Activated T-helper 2 cell treated with anti-CD3 and anti-CD28 coated beads, Interferon-gamma antibody, Interleukin-2, Interleukin-4, amounts not matched to agents 10 μg/mL and 5 μg/mL and 100 μg/mL, durations not matched to agents 14 hours and 24 hours and 36 hours (primary cell): ENCODE measurements at places on chromosomes 12 and 14.

- DNase-seq: no peak
Observed at GRCh38 chr14:92458136-92459029, 55.2 kb upstream of the RIN3 start.

DNA sequence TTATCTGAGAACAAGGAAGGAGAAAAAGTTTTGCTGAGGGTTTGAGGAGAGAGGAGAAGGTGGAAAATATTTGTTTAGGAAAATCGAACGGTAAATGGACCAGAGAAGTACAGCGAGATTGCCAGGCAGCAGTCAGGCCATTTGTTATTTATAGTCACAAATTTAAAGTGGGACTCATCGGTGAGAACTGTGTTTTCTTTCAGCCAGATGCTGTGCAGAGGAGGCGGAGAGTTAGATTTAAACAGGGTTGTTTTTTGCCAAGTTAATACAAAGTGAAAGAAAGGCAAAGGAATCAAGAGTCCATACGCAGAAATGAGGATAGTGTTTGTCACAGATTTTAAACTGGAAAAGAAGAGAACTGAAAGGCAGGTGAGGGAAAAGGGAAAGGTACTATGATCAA is 200.6 kb upstream of the CNOT2 start:
- no peak for DNase-seq

GRCh38 chr14:99872786-99873440 is 79.7 kb downstream of the EML1 start:
- DNase-seq: no peak

DNA sequence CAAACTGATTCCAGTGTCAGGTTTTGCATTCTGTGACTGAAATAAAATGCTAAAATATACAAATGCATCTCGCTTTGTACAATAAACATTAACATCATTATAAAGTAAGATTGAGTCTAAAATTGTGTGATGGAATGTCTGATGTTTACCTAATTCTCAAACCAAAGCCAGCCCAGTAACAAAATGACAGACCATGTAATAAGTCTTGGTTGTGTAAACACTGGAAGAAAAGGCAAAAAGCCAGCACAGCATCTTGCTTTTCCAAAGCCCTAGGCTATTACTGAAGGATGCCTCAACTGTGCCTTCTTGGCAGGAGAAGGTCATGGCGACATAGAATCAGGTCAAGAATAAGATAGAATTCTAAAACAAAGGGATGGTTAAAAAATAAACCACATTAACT is 169.6 kb downstream of the EGLN3 start:
- DNase-seq: no peak

DNA sequence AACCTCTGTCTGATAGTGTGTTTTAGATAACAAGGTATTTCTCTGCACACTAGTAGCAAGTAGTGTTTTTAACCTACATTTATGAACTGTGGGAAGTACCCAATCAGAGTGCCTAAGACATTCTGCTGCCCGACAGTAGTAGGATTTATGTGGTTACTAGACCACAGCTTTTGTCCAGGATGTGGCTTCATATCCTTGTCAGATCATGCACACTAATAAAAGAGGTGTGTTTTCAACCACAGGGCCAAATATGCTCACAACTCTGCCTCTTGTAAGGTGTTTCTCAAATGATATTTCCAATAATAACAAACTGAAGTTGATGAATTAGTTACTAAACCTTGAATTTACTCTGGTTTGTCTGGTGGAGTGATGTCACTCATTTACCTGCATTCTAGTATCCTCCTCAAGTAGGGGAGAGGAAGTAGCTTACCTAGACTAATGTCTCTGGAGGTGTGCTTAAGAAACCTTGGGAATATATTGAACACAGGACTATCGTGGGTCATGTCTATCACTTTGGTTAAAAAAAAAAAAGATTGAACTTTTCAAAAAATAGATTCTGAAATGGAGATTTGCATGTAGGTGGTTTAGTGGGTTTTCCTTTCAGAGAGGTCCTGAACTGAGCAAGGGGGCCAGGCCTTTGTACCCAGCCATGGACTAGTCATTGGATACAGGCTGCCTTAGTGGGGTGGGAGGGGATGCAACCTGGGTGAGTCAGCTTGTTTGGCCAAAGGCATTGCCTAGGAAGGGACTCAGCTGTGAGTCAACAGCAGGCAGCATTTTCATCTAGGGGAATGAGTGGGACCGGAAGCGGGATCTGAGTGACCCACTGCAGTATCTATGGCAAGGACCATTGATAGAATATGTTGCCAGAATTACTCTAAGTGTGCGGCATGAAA is 14.1 kb downstream of the FBXW8 start:
- DNase-seq: peak; percentile 66

DNA sequence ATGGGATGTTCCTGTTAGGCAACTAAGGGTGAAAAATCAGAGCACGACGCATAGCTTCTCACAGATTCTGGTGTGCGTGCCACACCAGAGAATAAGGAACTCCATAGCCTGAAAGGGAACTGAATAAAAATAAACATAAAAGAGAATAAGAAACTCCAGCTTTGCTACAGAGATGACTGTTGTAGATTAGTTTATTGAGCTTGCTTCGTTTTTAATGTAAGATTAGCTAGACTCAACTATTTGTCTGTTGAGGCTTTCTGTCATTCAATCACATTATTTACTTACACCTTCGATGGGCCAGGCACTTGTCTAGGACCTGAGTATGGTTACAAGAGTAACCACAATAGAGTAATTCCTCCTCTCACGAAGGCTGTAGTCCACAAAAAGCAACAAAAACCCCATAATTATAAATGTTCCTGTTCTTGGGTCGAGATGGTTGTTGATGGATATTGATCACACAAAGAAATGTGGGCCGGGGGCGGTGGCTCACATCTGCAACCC is 807 bp upstream of the ZCCHC8 start:
- no peak for DNase-seq

GRCh38 chr14:93643127-93643526 is 145.2 kb downstream of the PRIMA1 start:
- no peak for DNase-seq

- DNase-seq: no peak
Observed at GRCh38 chr12:85782711-85783110, 53.5 kb downstream of the RASSF9 start.

DNA sequence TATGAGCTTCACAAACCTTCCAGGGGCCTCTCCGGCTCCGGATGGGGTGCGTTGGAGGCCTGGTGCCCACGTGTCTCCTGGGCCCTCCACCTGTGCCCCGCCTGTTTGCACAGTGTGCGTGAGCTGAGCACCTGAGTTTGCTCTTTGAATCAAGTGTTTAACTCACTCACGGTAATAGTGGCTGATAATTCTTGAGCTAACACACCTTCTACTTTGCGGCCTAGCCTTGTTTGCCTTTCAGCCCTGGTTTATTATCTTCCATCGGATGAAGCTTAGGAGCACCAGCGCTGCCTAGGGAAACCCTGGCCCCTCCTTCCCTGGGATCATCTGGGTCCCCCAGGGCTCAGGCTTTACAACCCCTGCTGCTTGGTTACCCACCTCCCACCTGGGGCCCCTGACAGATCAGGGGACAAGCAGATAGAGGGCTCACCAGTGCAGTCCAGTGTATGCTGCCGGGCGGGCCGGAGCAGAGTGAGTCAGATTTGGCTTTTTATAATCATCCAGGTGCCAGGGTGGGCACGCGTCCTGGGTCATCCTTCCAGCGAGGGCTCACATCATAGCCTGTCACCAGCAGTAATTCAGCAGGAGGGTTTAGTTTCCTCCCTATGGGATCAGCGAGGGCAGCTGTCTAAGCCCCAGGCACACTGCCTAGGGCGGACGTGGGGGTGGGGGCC is 62.8 kb upstream of the RFLNA start:
- no peak for DNase-seq

- DNase-seq: no peak
Observed at GRCh38 chr14:93759719-93760307, 28.5 kb downstream of the PRIMA1 start.

GRCh38 chr12:46895726-46896125 is 69.9 kb upstream of the SLC38A4 start:
- DNase-seq: no peak

- no peak for DNase-seq
Observed at GRCh38 chr12:64450711-64451486, 1.0 kb upstream of the TBK1 start.

DNA sequence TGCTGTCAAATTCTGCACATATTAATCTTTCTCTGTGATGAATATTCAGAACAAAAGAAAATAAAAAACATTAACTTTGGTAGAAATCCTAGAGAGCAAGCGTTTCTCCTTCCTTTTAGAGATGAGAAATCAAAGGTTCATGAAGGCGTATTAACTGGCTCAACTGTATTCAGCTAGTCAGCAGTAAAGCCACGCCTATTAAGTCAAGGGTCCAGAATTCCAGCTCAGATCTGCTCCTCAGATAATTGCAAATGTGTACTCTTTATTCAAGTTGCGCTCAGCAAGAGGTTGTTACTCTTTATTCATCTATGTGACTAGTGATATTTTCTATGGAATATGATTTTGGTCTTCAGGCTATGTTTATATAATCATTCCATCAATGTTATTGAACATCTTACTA is 13.1 kb upstream of the POC1B start:
- no peak for DNase-seq

GRCh38 chr12:124680863-124681778 is 113.7 kb upstream of the NCOR2 start:
- peak; percentile 16 for DNase-seq

GRCh38 chr14:89186856-89187376 is 230.1 kb downstream of the FOXN3 start:
- DNase-seq: no peak

- DNase-seq: peak; percentile 30
Observed at GRCh38 chr12:12724421-12725085, 7.4 kb downstream of the CDKN1B start.

DNA sequence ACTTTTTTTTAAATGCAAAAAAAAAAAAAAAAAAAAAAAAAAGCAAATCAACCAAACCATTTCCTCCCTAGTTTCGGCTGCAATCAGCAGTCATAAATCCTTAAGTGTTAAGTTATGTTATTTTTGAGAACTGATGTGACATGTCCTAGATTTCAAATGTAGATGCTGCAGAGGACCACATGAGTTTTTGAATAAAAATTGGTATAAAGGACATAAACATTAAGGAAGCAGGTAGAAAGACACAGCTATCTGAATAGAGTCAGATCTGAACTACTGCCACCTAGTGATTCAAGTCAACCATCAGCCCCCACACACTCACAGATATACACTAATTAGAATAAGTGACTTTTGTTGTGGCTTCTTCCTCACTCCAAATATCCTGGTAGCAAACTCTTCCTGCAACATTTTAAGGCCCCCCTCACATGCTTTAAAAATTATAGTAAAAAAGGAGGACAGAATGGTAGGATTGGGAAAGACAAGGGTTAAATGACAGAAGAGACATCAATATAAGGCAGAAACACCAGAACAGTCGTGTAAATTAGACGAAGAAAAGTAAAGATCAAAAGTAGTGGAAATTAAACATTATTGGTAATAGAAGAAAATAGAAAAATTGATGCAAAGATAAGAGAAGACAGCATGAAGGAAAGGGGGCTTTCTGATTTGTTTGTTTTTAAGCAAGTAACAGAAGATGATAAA is 394.5 kb upstream of the ATP2B1 start:
- DNase-seq: no peak

GRCh38 chr14:67623114-67623513 is 3.4 kb downstream of the ARG2 start:
- DNase-seq: no peak

- DNase-seq: no peak
Observed at GRCh38 chr12:109347589-109347988, at the start of gene MYO1H. TSS of gene MYO1H (plus strand) at chr12:109347900. CDS start at chr12:109347961, 61 bp downstream.

GRCh38 chr14:27672047-27672446 is 1074.2 kb upstream of the NOVA1 start:
- DNase-seq: no peak

DNA sequence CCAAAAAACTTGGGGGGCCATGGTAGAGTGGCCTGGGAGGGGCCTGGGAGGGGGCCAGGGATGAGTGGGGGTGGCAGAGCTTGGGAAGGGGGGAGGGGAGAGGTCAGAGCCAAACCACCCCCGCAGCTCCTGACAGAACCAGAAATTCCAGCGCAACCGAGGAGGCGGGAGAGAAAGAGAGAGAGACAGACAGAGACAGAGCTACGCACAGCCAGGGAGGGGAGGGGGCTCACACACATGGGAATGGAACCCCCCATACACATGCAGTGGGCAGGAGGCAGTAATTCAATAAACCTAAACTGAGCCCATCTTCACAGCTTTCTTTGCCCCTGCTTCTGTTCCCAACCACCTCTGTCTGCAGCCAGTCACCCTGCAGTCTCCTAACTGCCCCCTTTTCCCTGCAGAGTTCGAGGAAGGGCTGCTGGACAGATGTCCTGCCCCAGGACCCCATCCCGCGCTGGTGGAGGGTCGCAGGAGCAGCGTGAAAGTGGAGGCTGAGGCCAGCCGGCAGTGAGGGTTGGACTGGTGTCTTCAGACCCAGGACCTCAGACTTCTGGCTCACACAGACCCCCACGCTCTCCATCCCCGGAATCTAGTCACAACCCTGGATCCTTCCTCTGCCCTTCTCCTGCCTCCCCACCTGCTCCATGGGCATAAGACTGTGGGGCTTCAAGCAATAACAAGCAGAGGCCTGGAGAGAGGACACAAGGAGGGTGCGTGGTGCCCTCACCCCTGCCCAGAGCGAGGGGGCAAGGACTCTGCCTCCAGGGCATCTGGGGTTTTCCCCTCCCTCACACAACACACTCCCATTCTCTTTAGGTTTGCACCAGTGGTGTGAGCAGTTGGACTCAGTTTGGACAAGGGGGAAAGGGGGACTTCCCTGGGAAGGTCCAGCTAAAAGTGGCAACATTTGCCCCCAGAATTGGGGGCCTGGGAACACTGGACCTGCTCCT is 5.6 kb downstream of the NAB2 start:
- no peak for DNase-seq

DNA sequence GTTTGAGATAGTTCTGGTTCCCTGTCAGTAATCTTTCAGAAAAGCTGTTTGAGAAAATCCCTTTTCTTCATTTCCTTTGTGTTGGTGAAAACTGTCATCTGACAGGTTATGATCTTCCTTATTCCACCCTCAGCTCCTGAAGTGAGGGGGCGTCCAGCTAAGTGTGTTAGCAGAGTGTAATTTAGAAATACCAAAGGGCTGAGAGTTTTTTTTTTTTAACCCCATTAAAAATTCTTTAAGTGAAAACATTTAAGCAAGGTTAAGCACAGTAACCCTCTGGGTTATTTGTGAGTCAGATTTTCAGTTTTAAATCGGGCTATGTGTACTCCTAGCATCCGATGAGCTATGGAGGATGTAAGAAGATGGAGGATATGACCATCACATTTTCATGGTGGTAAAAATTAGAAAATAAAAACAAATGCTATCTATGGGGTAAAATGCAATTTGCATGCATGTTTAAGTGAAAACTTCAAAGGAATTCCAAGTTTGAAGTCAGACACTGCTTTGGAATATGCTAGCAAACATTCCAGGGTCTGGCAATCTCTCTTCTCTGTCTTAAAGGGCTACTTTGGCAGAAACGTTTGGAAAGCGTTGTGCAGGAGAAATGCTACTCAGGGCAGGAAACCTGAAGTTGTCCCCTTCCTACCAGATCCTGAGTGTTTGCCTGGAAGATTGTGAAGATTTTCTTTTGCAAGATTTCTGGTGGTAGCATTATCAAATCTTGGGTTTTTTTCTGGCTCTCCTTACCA is 197.0 kb upstream of the PRICKLE1 start:
- DNase-seq: no peak

- no peak for DNase-seq
Observed at GRCh38 chr14:94058674-94059138, 22.3 kb downstream of the DDX24 start.
